ENCODE measurements at places on chromosomes 4 and X. TPM values are rescaled to one million over a fixed set of nuclear protein-coding genes. Genes with fewer than 3 reads are reported as not detected.

GYG2 gene
- total RNA-seq: 107 TPM

ESX1 gene
- not detected for total RNA-seq

GAGE12G gene
- not detected for total RNA-seq

ZDHHC15 gene
- total RNA-seq: 2.3 TPM

DAPP1 gene
- not detected for total RNA-seq

SHROOM2 gene
- 10.5 TPM for total RNA-seq

CTAG1B gene
- not detected for total RNA-seq

OPRPN gene
- not detected for total RNA-seq

RNF150 gene
- 23.1 TPM for total RNA-seq

DNA sequence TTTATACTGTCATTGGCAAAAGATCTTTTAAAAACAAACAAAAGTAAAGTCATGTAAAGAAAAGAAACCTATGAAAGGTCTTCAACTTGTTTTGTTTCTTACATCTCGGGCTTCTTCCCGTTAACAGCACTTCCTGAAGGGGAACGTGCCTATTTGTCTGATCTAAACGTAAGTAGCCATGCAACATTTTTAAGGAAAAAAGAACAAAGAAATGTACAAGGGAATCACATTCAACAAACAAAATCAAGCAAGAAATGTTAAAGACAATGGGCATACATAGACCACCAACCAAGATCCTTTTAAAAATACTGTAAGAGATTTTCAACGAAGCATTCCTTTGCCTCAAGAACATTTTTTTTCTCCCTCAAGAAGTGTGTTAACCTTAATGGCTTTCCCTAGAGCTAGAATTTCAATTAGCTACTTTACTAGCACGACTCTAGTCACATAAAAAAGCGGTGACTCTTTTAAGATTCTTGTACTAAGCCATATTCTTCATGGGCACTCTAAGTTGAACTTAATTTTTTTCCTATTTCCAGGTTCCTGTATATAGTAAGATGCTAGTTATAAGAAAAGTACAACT, 112.0 kb upstream of the TTC29 start:
- no peaks in the 10 kb centered on the region for H3K27me3 ChIP-seq
- peaks cover 2% of the 10 kb centered on the region for H3K4me1 ChIP-seq
- no peak overlapping the region for H3K27ac ChIP-seq
- no peaks in the 10 kb centered on the region for H3K36me3 ChIP-seq
- no peak overlapping the region for H3K4me3 ChIP-seq

DNA sequence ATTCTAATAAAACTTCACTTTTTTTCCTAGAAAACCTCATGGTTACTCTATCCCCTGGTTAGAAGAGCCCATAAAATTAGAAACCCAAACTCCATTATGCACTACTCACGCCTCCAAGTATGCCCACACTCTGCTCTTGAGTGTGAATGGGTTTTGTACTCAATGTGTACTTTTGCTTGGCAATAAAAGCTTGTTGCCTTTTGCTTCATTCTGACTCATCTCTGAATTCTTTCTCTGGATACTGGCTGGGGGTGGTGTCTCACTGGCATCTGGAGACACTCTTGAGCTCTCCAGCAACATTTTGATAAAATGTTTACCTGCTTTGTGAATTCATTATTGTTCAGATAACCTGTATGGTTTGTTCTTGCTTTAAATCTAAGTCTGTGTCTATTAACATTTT, 963.3 kb downstream of the TRAM1L1 start:
- no peak for DNase-seq
- H3K27ac ChIP-seq: no peak overlapping the region
- no peak overlapping the region for H3K4me3 ChIP-seq
- H3K4me1 ChIP-seq: no peaks in the 10 kb centered on the region
- H3K27me3 ChIP-seq: no peaks in the 10 kb centered on the region

DNA sequence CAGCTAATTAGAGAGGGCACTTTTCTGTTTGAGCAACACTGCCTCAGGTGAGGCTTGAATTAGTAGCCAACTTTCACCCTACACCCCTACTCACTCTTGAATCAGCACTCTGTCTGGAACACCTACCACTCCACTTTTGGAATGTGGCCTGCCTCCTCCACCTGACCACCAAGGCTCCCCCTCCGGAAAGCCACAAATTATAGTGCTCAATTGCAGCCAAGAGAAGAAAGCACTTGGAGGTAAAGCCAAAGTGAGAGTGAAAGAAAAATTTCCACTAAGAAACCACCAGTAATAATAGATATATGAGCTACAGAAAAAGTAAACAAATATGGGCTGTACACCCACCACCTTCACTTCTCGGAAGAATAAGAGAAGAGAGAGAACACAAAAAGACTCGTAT, 41.1 kb downstream of the PPP3CA start:
- DNase-seq: no peak
- H3K27me3 ChIP-seq: no peaks in the 10 kb centered on the region
- peak overlapping the region; percentile 5 for H3K4me3 ChIP-seq
- peaks cover 25% of the 10 kb centered on the region for H3K4me1 ChIP-seq

GRCh38 chrX:28542791-28543190, 44.5 kb upstream of the IL1RAPL1 start:
- no peaks in the 10 kb centered on the region for H3K36me3 ChIP-seq
- no peak for DNase-seq
- H3K27me3 ChIP-seq: no peaks in the 10 kb centered on the region
- H3K4me3 ChIP-seq: no peak overlapping the region

DNA sequence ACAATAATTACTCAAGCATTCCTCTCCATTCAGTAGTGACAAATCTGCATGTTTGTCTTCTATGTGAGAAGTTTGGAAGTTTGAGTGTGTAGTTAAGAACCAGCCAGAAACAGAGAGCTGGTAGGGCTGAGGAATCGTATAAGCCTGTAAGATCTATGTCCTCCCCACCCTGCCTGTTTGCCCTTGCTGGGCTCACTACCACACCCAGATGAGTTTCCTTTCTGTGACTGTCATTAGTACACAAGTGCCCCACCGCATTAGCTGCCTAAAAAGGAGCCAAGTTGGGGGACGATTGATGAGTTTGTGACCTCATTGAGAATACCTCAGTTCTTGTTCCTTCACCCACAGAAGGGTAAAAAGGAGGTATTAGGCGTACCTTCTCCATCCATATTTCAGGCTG, 28.3 kb downstream of the DOCK11 start:
- no peaks in the 10 kb centered on the region for H3K4me1 ChIP-seq
- H3K27me3 ChIP-seq: no peaks in the 10 kb centered on the region
- H3K4me3 ChIP-seq: no peak overlapping the region
- no peaks in the 10 kb centered on the region for H3K36me3 ChIP-seq

GRCh38 chr4:58192217-58192616, 1082.0 kb upstream of the IGFBP7 start:
- DNase-seq: no peak
- H3K27me3 ChIP-seq: no peaks in the 10 kb centered on the region
- no peaks in the 10 kb centered on the region for H3K36me3 ChIP-seq
- no peak overlapping the region for H3K27ac ChIP-seq
- H3K4me3 ChIP-seq: no peak overlapping the region

DNA sequence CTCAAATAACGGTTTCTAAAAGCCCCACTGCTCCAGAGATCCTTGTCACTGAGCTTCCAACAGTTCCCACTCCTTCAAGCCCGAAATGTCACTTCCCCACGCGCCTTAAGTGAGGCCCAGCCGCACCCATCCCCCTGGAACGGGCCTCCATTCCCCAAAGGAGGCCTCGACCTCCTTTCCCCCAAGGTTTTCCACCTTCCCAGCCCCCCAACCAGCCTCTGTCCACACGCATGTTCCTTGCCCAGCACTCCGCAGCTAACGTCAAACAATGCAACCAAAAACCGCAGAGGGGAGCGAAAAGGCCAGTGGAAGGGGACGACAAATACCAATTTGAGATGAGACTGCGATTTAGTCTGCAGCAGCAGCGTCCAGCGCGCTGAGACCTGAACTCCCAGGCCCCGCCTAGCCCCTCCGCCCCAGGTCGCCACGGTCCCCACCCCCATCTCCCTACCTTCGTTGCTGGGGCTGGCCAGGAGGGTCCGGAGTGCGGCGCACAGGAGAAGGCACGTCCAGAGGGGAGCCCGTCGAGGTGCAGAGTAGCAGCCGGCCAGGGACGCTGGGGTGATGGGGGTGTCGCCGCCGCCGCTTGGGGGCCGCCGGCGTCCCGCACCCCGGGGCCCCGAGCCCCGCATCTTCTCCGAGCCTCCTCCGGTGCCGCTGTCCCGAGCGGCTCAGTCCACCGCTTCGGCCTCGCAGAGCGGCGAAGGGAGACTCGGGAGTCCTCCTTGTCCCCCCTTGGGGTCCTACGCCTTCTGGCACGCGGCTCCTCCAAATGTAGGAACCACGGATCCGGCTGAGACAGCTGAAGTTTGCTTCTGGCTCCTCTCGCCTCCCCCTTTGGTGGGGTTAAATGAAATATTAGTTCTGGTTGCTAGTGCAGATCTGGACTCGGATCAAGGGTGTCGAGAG, 924 bp downstream of the EPHA5 start:
- peak; percentile 10 for DNase-seq
- H3K4me3 ChIP-seq: peak overlapping the region; percentile 65
- H3K36me3 ChIP-seq: no peaks in the 10 kb centered on the region
- peaks cover 17% of the 10 kb centered on the region for H3K4me1 ChIP-seq
- peak overlapping the region; percentile 26 for H3K27ac ChIP-seq
- peaks cover 81% of the 10 kb centered on the region for H3K27me3 ChIP-seq

- peaks cover 19% of the 10 kb centered on the region for H3K4me1 ChIP-seq
- H3K36me3 ChIP-seq: peaks cover 2% of the 10 kb centered on the region
- no peak overlapping the region for H3K27ac ChIP-seq
- no peaks in the 10 kb centered on the region for H3K27me3 ChIP-seq
- no peak overlapping the region for H3K4me3 ChIP-seq
Observed at GRCh38 chrX:131219271-131219670, 69.8 kb downstream of the IGSF1 start.

GRCh38 chrX:24399550-24399949, 39.1 kb downstream of the SUPT20HL1 start:
- H3K27ac ChIP-seq: no peak overlapping the region
- DNase-seq: no peak
- peaks cover 16% of the 10 kb centered on the region for H3K27me3 ChIP-seq
- no peaks in the 10 kb centered on the region for H3K4me1 ChIP-seq
- H3K4me3 ChIP-seq: no peak overlapping the region

DNA sequence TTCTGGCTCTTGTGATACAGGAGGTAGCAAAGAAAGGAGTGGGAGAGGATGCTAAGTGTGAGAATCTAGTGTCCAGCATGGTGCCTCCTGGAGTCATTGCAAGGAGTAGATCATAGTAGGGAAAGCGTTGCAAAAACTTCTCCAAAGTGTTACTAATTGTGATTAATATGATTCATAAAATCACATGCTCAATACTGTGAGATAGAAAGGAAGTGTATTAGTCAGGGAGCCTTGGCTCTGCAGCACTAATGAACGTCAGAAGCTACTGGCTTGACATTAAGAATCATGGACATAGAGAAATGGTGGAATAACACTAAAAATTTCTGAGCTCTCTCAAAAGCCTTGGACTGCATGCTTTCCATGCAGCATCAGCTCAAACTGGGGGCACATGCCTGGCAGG, 299.1 kb downstream of the EVC2 start:
- H3K36me3 ChIP-seq: peaks cover 3% of the 10 kb centered on the region
- H3K4me1 ChIP-seq: no peaks in the 10 kb centered on the region
- H3K27me3 ChIP-seq: peaks cover 5% of the 10 kb centered on the region
- H3K4me3 ChIP-seq: no peak overlapping the region

- H3K4me1 ChIP-seq: peaks cover 6% of the 10 kb centered on the region
- H3K4me3 ChIP-seq: no peak overlapping the region
- DNase-seq: no peak
- peak overlapping the region; percentile 49 for H3K27ac ChIP-seq
- no peaks in the 10 kb centered on the region for H3K27me3 ChIP-seq
Observed at GRCh38 chr4:76781698-76782595, 116.0 kb downstream of the SOWAHB start.

DNA sequence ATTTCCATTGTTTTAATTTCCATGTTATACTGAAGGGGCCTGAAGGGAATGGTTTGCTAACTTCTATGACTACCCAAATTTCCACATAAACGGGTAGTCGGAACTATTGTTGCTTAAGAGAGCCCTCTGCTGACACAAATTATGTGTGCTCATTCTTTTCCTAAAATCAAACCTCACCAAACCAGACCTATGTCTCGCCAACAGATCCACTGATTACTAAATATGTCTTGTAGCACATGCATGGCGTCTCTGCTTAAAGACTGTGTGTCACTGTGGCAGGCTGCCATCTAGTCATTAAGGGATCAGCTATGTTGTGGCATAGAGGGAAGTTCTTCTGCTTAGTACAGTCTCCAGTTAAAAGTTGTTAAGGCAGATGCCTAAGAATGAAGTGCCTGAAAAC, 25.1 kb downstream of the PIR start:
- no peaks in the 10 kb centered on the region for H3K27me3 ChIP-seq
- H3K4me3 ChIP-seq: no peak overlapping the region
- no peaks in the 10 kb centered on the region for H3K36me3 ChIP-seq
- no peaks in the 10 kb centered on the region for H3K4me1 ChIP-seq
- no peak overlapping the region for H3K27ac ChIP-seq

DNA sequence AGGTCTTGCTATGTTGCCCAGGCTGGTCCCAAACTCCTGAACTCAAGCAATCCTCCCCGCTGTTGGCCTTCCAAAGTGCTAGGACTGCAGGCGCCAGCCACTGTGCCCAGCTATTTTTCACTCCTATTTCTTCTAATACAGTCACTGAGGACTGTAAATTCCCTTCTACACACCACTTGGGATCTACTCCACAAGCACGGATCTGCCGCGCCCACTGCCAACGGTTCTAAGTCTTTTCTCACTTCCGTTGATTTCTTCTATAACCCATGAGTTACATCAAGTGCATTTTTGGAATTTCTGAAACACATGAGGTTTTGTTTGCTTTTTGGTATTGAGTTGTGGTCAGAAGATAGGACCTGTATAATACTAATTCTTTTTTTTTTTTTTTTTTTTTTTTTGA, 48.6 kb downstream of the FAM53A start:
- no peak overlapping the region for H3K27ac ChIP-seq
- H3K36me3 ChIP-seq: no peaks in the 10 kb centered on the region
- no peak overlapping the region for H3K4me3 ChIP-seq
- DNase-seq: no peak

- no peak for DNase-seq
- H3K4me3 ChIP-seq: no peak overlapping the region
- peaks cover 6% of the 10 kb centered on the region for H3K4me1 ChIP-seq
- H3K27ac ChIP-seq: no peak overlapping the region
Observed at GRCh38 chr4:110119337-110119736, 79.1 kb downstream of the ELOVL6 start.

GRCh38 chr4:93835929-93836328, 7.4 kb downstream of the ATOH1 start:
- peak overlapping the region; percentile 34 for H3K27ac ChIP-seq
- no peaks in the 10 kb centered on the region for H3K36me3 ChIP-seq
- no peak for DNase-seq
- peaks cover 86% of the 10 kb centered on the region for H3K27me3 ChIP-seq

GRCh38 chrX:138765051-138765450, 53.5 kb upstream of the FGF13 start:
- H3K4me1 ChIP-seq: peaks cover 15% of the 10 kb centered on the region
- H3K27me3 ChIP-seq: no peaks in the 10 kb centered on the region
- H3K27ac ChIP-seq: no peak overlapping the region
- no peak for DNase-seq
- H3K4me3 ChIP-seq: no peak overlapping the region
- H3K36me3 ChIP-seq: no peaks in the 10 kb centered on the region

- no peak for DNase-seq
- H3K4me1 ChIP-seq: peaks cover 3% of the 10 kb centered on the region
- no peaks in the 10 kb centered on the region for H3K27me3 ChIP-seq
- H3K4me3 ChIP-seq: no peak overlapping the region
Observed at GRCh38 chr4:25437926-25438325, 60.9 kb downstream of the ANAPC4 start.

All from progenitor cell of endocrine pancreas (in vitro differentiated cells).